ENCODE measurements at places on chromosomes 1 and 21. TPM values are rescaled to one million over a fixed set of nuclear protein-coding genes. Genes with fewer than 3 reads are reported as not detected.

- no peak for DNase-seq
These were observed 54.1 kb upstream of the ATP1A1 start for GRCh38 chr1:116318897-116319296.

GRCh38 chr21:41600961-41601572, 93.1 kb upstream of the TMPRSS2 start:
- no peak for DNase-seq

GRCh38 chr1:17521946-17522612, 17.4 kb upstream of the ARHGEF10L start:
- no peak for DNase-seq

DNA sequence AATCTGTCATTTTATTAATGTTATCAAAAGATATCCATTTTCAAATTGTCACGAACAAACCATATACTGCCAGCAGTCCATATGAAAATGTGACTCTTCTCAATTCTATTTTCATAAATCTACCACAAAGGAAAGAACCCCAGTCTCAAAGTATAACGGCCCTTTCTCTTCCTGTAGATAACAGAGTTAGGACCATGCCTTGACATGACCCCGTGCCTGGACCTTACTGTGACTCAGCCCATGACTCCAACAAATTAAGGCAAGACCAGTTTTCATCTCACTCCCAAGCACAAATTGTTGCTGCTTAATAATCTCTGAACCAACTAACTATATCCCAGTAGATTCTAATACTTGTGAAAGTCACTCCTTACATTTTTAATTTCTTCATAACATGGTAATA, 124.4 kb upstream of the NFIA start:
- DNase-seq, result no peak

NECTIN4 gene
- not detected for total RNA-seq

FAM72D gene
- total RNA-seq, result 0.17 TPM
